ENCODE measurements at places on chromosomes 16 and 17.

DNA sequence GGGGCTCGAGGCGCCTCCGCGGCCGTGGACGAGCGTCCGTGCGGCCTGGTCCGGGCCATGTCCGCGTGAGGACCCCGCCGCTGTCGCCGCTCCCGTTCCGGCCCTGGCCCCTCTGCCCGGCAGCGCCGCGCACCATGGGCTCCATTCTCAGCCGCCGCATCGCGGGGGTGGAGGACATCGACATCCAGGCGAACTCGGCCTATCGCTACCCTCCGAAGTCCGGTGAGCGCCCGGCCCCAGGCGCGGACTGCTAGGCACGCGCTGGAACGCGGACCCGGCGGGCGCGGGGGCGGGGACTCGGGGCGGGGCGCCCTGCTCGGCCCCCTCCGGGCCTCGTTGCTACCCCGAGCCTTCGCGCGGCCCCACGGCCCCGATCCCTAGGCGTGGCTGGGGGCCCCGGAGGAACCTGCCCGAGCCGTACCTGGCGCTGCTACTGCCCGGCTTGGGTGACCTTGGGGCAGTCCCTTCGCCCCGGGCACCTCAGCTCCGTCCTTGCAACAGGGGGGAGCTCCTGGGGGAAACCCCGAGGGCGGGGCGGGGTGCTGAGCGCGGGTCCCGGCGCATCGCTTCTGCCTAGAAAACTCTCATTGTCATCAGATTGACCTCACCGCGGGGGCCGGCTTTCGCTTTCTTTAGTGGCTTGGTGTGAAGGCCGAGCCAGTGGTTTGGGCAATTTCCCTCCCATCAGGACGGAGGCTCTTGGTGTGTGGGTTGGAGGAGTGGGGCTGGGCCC is 367 bp downstream of the MGRN1 start:
- DNase-seq, result peak; percentile 64

- DNase-seq, result no peak
These were observed 33.8 kb downstream of the CHD9NB start for GRCh38 chr16:53018834-53019416.

GRCh38 chr17:18382441-18383078 is 5.0 kb downstream of the EVPLL start:
- DNase-seq, result no peak

DNA sequence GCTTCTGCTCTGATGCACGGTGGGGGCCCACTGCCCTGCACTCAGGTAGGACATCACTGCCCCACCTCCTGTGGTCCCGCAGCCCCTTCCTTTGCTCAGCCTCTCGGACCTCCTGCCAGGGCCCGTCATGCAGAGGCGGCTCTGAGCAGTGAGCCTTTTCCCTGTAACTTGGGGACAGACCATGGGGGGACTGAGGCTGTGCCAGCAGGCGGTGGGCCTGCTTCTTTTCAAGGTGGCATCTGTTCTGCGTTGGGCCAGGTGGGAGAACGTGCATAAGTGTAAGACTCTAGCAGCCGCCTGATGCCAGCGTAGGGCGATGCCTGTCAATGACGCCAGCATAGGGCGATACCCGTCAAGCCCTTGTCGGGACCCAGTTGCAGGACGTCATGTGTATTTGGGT is 40.3 kb upstream of the ZNF469 start:
- no peak for DNase-seq

DNA sequence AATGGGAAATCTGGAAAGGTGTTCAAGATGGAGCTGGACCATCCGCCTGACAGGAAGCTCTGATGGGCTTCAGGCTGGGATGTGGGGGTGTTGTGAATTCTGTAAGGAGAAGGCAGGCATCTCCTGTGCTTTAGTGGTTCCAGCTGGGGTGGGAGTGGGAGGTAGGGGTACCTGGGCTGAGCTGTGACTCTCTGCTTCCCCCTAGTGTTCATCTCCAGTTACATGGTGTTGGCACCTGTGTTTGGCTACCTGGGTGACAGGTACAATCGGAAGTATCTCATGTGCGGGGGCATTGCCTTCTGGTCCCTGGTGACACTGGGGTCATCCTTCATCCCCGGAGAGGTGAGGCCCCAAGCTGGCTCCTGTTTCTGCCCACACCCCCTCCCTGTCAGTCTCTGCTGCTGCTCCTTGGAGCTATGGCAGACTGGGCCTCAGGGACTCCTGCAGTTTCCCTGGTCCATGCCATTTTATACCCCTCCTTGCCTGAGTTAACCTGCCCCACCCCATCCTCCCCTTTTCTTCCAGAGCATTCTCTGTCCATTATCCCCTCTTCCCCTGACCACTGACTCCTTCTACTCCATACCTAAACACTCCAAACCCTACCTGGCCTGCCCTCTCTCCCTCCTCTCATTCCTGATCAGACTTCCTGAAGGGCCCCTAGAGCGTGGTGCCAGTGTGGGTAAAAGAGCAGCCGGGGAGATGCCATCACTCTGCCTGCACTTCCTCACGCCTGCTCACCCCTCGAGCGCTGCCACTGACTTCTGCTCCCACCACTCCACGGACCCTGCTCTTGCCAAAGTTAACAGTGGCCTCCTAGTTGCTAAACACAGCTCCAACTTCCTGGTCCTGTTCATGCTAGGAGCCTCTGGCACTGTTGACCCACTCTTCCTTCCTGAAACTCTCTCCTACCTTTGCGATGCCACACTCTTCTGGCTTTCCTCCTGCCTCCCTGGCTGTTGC is 3.4 kb downstream of the SPNS1 start:
- DNase-seq, result no peak

Measured in EL (cell line).